Stimulated activated CD8-positive, alpha-beta memory T cell treated with anti-CD3 and anti-CD28 coated beads, Interleukin-2, amount 100 ng/mL, for 1 hour (primary cell): ENCODE measurements at places on chromosomes 2 and 18.

GRCh38 chr2:203994735-203995134, 58.2 kb downstream of the ICOS start:
- no peak for DNase-seq

DNA sequence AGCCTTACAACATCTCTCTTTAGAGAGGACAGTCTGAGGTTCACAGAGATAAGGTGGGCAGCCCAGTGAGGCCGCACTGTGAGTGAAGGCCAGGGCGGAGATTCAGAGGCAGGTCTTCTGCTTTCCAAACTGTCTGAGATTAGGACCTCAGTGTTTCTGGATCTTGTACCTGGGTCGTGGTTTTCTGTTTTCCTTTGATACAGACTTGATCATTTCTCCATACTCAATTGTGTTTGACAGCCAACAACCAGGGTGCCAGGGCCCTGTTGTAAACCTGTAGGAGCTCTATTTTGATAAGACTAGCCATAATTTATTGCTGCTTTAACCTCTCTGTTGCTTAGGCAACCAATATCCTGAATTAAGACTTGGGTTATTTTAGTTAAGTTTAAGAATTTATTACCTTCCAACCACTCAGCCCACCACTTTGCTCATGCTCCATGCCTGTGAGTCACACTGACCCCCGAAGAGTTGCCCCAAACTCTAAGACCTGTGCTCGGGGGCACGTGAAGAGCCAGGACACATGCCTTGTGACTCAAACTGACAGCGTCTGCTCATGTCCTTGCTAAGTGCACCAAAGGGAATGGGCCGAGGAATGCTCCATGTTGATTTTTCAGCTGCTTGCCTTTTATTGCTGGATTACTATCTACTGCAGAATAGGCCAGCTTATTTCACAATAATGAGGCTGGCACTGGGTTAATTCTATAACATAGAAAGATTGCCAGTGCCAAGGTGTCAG, 248.6 kb downstream of the BCL2 start:
- no peak for DNase-seq

GRCh38 chr2:46435353-46435752, 44.0 kb upstream of the TMEM247 start:
- no peak for DNase-seq

- no peak for DNase-seq
These were observed 121.2 kb downstream of the ZNF521 start for GRCh38 chr18:25230658-25231326.

DNA sequence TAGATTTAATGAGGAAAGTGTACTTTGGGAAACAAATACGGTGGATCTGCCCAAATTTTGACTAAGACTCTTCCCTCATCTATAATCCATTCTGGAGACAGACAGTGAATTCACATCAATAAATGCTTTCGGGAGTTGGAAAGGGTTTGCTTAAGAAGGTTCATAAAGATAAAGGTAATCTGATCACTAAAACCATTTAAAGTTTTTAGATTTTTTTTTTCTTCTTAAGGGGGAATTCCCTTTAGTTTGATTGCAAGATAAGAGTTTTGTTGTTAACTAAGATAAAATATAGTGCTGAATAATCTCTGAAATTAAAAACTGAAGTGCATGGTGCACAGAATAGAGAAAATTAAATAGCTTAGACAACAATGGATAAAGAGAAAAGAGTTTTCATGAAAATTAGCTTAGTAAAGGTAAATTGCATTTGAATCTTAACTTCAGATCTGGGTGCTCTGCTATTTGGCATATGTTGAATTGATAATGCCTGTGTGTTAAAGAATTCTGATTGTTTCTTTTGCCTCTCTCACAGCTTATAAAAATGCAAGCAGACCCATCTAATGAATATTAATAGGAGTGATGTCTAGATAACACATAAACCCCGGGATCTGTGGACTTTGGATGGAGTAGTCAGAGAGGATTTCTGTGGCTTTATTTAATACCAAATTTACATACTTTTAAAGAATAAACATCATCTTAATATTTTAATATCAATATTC, 100.8 kb downstream of the MEIS1 start:
- DNase-seq = no peak

DNA sequence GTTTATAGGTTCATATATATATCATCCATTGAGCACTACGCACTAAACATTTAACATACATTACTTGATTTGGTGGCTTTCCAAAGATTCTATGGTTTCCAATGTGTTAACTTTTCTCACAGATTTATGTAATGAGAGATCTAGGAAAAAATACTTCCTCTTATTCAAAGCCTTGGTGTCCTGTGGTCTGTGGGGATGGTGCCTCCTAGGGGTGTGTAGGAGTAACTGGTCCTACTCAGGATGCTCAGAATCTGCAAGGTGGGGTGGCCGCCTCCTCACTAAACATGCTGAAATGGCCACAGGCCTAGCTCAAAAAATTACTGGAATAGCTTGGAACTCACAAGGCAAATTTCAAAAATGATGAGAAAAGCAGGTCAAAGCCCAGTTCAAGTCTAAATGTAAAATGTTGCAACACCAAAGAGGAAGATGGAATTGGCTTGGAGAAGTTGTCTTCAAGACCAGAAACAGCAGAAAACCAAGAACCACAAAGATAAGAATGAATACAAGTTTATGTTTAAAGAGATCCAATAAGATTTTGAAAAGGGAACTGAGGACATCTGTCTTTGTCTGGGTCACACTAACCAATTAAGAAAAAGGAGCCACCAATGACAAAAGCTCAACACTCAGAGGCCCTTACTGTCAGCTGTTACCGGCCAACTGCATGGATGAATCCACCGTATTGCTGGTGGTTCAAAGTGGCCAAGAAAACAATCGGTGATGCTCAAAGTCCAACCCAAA, 11.5 kb downstream of the GPR55 start:
- DNase-seq = no peak

- no peak for DNase-seq
These were observed at the start of gene MSGN1 for GRCh38 chr2:17816396-17817245. MSGN1 (plus strand) TSS chr2:17816460; CDS start chr2:17816519, 59 bp downstream.

DNA sequence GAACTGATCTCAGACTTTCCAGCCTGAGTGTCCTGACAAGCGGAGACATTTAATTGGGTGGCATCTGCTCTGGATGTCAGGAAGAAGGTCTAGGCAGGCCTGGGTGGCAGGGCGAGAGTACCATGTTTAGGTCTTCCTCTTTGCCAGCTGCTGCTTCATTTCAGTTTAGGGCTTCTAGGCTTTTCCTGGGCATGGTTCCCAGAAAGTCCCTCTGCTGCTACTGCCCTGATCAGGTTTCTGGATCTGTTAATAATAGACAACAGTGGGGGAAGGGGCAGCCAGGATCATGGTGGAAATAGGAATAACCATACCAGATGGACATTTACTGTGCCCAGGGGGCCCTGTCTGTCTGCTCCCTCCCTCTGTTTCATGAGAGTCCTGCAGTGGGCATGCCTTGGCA, 2.3 kb upstream of the PLCD4 start:
- no peak for DNase-seq

- no peak for DNase-seq
These were observed 88.5 kb upstream of the RANBP2 start for GRCh38 chr2:108630567-108631405.

DNA sequence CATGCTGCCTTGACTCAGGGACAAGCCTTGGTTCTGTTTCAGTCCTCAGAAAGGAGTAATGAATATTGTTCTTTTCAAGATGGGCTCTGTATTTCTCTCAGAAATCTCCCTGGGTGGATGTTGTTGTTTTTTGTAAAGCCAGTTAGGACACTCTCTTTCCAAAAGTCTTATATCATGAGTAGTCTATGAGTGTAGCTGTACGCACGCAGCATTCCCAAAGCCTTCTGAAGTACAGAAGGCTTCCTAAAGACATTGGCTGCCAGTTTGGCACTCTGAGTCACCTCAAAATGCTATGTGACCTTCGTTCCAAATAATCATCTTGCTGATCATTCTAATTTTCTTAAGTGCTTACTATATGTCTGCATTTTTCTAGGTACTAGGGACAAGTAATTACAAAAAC, 16.7 kb upstream of the GTF2A1L start:
- DNase-seq = no peak

GRCh38 chr2:27776097-27776496, 4.6 kb downstream of the MRPL33 start:
- DNase-seq = no peak

GRCh38 chr18:69754108-69754507, 193.6 kb downstream of the CD226 start:
- DNase-seq = no peak

GRCh38 chr18:2881840-2882195, 35.0 kb downstream of the EMILIN2 start:
- no peak for DNase-seq

DNA sequence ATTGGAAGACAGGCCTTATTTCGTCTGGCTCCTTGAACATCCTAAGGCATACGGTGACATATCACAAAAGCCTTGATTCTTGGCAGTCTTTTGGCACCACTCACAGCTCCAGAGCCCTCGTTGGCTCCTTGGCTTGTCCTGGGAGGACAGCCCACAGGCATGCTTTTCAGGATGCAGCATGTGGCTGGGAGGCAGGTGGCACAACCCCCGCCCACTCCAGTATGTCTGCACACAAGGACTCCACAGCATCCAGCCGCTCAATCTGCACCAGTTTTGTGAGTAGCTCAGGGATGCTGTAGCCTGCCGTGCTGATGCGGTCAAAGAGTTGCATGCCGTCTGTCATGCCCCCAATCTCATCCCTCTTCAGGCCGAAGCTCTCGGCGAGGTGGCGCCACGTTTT, 92.3 kb downstream of the EDAR start:
- DNase-seq = no peak

DNA sequence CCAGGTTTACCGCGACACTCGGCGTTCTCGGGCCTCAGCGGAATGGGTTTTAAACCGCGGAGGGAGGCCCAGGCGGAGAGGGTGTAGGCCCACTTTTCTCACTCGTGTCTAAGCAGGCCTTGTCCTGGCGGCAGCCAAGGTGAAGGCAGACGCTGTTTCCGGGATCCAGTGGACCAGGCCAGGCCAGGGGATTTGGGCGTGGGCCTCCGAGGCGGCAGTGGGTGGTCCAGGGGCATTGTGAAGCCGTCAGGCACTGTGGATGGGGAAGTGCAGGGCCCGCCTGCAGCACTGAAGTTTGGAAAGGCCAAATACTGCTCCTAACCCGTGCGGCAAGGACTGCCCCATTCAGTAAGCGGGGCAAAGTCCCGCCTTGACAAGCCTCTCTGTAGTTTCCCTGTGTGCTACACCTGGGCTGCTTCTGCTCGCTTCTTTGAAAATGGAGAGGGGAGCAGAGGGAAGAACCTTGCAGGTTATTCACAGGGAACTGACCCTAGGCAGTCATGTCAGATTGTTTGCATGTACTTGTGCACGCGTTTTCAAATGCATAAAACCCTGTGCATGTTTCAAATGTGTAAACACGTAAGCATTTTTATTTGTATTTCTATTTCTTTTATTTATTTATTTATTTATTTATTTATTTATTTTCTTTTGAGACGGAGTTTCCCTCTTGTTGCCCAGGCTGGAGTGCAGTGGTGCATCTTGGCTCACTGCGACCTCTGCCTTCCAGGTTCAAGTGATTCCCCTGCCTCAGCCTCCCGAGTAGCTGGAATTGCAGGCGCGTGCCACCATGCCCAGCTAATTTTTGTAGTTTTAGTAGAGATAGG, 7.5 kb upstream of the DLX2 start:
- DNase-seq = no peak

- DNase-seq = no peak
These were observed 74.2 kb downstream of the LDLRAD4 start for GRCh38 chr18:13292736-13293135.

DNA sequence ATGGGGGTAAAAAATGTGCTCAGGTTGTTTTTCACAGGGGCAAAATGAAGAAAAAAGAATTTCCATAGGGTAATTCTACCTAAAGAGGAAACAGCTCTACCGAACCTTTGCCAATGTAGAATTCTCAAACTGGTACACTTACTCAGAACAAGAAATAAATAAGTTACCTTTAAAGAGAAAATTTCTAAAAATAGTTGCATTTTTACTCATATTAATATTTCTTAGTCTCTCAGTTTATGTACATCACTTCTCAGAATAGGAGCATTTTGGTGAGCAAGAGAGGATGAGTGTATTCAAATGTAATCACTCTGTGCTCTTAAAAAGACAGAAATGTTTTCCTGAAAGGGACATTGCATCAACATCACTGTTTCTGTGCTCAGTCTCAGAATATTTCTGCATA, 574.7 kb upstream of the SLC8A1 start:
- no peak for DNase-seq

- DNase-seq = no peak
These were observed 478 bp downstream of the CLHC1 start for GRCh38 chr2:55231546-55232083.

GRCh38 chr18:9742524-9743131, 34.5 kb downstream of the RAB31 start:
- no peak for DNase-seq

DNA sequence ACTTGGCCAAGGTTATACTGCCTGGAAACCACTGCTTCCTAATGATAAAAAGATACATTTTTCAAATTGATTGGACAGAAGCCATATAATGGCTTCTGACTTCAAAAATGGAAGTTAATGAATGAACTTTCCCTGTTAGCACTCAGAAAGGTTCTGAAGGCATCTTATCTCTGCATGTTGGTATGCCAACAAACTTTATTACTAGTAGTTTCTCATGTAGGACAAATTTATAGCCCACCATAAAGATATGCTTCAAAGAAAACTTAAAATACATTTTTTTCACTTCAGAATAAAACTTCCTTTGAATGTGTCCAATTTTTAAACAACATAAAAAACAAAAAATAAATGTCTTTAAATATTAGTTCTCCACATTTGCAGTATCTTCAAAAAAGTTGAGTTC, 10.0 kb downstream of the DOCK10 start:
- DNase-seq = no peak

DNA sequence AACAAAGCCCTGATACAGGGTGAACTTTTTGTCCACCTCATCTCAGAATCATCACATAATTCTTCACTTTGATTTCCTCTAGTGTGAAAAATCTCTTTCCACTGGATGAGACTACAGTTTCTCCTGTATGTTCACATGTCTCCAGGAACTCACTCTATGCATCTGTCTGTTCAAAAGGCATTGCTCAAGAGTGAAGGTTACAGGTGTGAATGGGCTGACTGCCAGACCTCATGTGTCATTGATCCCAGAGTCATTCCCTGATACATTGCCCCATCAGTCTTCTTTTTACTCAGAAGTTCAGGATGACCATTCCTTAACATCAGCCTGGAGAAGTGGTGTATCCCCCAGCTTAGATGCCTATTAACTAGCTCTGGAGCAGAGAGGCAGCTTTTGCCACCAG, 4.4 kb upstream of the DSC3 start:
- DNase-seq = no peak
